GDM1 (cell line): ENCODE measurements at places on chromosomes 16 and 17.

DNA sequence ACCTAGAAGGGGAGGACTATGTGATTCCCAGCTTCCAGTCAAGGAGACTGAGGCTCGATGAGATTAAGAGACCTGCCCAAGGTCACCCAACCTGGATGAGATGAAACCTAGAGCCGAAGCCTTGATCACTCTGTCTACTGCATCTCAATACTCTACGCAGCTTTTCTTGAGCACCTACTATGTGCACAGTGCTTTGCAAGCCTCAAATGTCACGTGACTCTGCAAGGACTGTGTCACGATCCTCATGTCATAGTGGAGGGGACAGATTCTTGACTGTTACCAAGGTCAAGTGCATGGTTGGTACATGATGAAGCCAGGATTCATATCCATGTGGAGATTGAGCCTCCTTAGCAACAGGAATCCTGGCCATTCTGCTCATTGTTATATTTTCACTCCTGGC is 14.7 kb downstream of the BCO1 start:
- DNase-seq, result no peak

- no peak for DNase-seq
Observed at GRCh38 chr16:49608098-49608497, 234.5 kb downstream of the C16orf78 start.

- no peak for DNase-seq
Observed at GRCh38 chr16:11010575-11011221, 66.3 kb downstream of the CLEC16A start.

DNA sequence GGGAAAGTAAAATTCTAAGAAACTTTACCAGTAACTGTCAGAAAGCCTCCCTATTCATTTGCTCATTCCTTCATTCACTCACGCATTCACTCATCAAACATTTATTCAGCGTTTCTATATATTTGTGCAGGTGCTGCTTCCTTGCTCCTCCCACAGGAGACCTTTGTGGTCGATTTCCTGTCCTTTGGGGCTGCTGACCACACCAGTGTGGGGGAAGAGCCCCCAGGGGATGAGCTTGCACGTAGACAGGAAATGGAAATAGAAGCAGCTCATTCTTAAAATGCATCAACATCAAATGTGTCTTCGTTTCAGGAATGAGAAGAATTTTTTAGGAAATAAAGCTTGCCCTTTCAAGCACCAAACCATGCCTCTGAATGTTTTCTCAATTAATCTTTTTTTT is 9.6 kb downstream of the PIK3R6 start:
- DNase-seq, result no peak

DNA sequence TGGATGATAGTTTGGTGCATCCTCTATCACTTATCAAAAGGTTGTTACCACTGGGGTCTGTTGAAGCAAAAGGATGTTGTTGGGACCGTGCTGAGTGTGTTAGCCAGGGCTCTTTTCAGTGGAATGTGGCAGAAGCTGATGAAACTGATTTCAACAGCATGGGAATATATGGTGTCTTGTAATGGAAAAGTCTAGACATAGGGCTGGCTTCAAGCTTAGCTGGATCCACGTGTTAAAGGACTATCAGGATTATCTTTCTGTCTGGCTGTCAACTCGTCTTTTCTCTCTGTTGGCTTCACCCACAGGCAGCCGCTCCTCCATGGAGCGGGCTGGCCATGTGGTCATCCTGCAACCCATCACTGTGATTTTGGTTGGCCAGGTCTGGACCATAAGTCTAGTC is 8.7 kb downstream of the SNX29 start:
- no peak for DNase-seq

DNA sequence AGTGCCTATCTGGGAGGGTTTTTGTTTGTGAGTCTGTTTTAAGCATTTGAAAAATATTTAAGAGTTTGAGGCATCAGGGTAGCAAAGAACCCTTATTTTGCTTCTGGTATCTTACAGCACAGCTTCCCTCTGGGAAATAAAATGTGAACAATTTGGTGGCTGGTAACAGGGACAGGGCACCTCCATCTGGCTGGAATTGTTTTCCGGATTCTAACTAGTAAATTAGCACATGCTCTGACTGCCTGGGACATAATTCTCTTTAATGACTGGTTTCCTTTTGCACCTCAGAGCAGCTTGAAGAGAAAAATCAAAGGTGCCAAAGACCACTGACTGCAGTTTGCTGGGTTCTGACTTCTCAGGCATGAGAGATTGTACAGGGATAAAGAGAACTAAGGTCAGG is 469.1 kb downstream of the GRIN2A start:
- no peak for DNase-seq

GRCh38 chr17:67035131-67036083 is 8.9 kb upstream of the CACNG1 start:
- DNase-seq, result no peak

DNA sequence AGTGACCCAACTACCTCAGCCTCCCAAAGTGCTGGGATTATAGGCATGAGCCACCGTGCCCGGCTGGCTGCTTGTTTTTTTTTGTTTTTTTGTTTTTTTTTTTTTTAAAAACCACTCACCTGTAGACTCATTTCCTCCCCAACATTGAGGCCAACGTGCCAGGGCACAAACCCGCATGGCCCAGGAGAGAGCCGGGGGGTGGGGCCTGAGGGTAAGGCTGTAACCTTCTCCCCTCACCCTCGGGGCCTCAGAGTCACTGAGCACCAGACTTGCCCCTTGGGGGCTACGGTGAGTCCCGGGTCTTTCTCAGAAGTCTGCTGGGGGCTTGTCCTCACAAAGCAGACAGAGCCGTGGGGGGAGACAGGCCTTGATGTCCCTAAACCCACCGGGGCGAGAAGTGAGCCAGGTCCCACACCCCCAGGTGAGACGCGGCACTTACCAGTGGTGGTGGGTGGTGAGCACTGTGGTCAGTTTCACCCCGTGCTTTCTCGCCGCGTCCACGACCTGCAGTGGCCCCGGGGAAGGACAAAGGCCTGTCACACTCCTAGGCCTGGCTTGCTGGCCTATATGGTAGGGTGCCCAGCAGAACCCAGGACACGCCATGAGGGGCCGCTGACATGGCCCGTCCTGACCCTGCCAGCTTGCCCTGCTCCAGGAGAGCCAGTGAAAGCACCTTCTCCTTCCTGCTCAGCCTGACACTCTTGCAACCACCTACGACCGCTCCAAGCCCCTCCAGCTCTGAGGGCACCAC is 4.6 kb downstream of the HAGH start:
- no peak for DNase-seq

- DNase-seq, result no peak
Observed at GRCh38 chr16:24667244-24667764, 62.1 kb upstream of the TNRC6A start.

DNA sequence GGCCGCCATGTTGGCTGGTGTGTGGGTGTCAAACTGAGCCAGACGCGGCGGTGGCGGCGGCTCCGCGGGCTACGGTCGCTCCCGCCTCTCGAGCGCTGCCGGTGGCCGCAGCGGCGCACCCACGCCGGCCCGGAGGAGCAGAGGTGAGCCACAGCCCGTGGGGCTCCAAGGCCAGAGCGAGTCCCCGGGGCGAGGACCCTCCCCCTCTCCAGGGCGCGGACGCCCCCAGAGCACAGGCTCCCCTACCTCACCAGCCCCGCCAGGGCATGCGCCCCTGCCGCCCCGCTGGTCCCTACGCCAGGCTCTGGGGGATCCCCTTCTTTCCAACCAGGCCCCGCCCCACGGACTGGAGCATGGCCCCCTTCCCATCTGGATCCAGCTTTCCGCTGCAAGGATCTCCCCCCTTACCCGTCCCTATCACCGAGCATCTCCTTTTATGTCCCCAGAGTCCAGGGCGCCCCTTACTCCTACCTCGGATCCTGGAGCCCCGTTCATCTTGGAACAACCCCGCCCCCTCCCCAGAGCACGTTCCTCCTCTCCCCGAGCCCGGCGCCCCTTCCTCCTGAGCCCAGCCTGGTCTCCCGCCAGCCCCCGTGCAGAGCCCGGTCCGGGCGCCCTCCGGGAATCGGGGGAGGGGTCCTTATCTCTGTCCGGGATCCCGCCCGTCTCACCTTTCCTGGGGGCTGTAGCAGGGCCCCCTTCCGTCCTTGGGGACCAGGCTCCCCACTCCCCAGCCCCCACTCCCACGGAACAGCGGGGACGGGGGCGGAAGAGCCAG is 412 bp downstream of the EPN2 start:
- no peak for DNase-seq

GRCh38 chr17:79650861-79651260 is 40.0 kb upstream of the RBFOX3 start:
- no peak for DNase-seq

GRCh38 chr17:49227436-49228261 is 2.9 kb downstream of the PHOSPHO1 start:
- DNase-seq, result peak; percentile 57

DNA sequence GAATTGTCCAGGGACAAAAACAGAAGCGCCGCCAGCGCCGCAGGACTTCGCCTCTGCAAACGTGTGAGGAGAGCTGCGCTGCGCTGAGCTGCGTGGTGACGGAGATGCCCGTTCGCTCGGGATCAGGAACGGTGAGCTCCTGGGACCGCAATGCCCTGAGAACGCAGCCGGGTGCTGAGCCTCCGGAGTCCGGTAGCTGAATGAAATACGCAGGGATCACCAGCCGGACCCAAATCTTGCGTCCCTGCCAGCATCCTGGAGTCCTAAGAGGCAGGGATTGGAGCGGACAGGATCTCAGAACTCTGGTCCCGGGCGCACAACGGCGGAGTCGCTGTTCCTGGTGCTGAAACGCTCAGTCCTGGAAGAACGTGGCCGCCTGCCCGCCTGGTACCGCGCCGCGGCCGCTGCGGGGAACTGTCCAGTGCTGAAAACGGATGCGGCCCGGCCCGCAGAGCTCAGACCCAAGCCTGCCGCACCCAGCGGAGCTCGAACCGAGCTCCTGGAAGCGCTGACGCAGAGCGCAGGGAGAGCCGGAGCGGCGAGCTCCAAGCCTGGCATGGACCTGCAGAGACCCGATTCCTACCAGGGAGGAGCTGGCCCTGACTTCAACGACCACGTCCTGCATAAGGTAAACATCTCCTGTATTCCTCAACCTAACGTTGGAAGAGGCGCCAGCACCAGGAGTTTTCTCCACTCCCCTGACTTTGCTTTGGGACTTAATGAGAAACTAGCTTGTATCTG is 41.5 kb downstream of the CD300LF start:
- peak; percentile 10 for DNase-seq

DNA sequence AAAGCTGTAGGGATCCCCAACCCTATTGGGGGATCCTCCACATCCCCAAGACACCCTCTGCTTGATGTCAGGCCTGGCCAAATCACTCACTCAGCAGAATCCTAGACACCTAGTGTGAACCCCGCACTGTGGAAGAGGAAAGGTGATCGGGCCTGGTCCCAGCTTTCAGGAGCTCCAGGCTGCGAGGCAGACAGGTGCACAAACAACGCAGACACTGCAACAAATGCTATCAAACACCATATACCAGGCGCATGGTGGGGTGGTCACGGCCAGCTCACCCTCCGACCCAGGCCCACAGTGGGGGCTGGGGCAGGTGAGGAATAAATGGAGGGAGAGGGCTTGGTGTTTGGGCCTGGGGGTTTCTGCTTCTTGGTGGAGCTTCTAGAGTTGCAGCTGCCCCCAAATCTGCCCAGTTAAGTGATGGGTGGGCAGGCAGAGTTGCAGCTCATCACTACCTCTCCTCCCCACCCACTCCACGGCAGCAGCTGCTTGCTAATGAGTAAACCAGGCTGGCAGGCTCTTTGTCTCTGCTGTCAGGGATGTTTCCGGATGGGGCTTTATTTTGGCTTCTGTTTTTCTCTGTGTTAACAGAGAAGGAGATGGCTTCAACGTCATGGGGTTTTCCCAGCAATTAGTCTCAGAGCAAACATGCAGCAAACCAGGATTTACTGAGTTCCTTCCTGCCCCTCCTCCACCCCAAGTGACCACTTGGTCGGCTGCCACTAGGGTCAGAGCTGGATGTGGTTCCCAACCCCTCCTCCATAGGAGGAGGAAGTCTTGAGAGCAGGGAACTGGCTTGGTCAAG is 46.6 kb downstream of the PECAM1 start:
- no peak for DNase-seq

DNA sequence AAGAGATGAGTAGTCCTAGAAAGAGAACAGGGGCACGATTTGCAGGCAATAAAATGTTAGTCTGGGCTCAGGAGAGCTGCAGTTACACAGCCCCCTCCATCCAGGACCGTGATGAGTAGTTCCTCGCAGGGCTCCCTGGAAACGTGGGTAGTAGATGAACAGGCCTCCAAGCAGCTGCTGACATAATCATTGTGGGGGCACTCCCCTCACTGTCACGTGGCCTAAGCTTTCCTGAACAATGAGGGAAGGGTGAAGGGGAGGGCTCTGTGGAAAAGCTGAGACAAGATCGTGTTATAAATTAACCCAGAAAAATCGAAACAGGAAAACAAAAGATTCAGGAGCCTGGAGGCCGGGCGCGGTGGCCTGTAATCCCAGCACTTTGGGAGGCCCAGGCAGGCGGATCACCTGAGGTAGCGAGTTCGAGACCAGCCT is 1.3 kb upstream of the PER1 start:
- no peak for DNase-seq

DNA sequence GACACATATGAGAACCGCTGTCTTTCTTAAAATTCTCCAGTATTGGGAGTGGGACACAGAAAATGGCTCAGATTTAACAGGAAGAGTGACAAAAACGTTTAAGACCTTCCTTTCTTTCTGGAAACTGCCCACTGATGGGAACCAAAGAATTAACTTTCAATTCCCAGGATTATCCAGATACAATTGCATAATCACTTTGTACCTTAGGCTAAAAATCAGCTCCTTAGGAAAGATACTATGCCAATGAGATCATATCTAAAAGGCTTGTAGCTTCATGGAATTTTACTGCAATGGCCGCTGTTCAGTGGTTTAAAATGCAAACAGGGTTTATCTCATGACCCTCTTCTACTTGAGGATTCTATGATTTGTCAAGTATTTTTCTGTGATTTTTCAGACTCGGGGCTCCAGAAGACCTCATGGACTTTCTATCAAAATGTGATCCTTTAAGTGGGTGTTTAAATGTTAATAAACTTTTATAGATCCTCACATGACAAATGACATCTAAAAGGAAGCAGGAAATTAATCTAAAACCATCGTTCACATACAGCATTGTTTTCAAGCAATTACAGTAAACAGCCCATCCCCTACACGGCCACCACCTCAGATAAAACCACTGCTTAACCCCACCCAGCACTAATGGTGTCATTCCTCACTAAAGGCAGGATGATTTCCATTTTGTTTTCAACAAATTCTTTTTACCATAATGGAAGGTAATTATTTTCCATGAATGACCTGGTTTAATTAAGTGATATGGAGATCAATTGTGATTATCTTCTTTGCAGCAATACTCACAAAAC is 31.6 kb upstream of the ERN1 start:
- no peak for DNase-seq

DNA sequence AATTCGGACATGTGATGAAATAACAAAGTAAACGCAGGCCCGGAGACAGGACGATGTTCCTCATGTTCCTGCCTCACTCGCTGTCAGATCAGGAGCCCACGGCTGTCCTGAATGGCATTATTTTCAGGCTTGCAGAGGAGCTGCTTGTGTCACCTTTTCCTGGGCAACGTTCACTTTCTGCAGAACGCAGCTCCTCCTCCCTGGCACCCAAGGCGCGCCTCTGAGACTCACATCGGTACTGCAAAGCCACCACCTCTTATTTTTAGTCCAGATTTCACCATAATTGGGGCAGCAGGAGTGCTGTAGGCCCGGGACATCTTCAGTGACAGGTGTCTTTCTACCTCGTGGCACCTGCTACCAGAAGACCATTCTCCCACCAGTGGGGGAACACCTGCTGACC is 8.0 kb upstream of the C16orf96 start:
- DNase-seq, result no peak
